ENCODE measurements at places on chromosomes 1 and 21.

GRCh38 chr21:44427241-44428120 is 27.8 kb upstream of the LRRC3 start:
- no peak for DNase-seq

DNA sequence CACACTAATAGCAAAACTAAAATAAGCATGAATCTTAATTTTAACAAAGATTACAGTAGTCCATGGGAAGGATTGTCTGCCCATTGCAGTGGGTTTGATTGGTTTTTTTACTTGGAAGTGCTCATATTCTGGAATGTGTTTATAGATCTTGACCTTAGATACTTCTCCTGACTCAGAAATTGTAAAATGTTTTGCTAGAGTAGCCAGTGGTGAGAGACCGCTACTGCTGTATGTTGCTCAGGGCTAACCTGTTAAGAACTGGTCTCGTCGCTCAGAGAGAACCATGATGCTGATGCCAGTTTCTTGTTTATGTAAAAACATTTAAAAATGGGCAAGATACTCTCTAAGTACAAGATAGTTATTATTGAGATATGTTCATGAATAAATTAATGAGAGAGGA is 99.9 kb downstream of the ROR1 start:
- no peak for DNase-seq

DNA sequence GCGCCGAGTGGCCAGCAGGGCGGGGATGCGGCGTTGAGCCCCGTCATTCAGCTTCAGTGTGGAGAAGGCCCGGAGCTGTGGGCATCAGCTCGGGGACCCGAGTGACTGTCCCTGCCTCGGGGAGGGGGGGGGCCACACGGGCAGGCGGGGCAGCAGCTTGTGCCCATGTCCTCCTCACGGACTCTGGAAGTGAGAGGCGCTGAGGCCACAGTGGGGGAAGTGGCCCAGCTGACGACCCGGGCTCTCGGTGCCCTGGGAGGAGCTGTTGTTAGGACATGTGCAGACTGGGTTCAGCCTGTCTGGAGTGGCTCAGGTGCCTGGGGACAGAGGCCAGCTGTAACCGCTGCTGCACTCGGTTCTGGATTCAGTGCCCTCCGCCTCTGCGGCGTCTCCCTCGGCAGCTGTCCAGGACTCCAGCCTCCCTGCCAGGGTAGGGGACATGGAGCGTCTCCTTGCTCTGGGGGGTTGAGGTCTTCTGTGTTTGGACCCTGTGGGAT is 71.1 kb downstream of the SKI start:
- no peak for DNase-seq

DNA sequence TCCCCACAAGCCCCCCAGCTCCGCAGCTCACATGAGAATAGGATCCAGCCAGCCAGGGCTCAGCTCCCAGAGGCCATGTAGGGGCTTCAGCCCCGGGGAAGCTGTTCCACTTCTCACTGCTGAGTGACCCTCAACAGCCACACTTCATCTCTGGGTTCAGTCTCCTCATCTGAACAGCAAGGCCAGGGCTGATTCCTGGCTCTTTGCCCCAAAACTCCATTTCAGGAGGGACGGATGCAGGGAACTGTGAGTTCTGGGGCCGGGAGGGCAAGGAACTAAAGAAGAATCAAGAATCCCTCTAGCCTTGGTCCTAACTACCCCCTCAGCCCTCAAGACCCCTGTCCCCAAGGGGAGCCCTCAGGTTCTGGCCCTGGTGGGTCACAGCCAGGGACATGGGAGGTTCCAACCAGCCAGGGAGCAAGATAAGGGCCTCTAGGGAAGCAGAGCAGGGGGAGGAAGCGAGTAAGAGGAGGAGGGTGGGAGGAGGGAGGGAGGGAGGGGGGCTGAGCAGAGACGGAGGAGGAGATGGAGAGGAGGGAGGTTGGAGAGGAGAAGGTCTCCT is 13.1 kb downstream of the SDC3 start:
- no peak for DNase-seq

- no peak for DNase-seq
These were observed 213.0 kb downstream of the LMX1A start for GRCh38 chr1:165143437-165144065.

- no peak for DNase-seq
These were observed 37.2 kb upstream of the CITED4 start for GRCh38 chr1:40899230-40899870.

DNA sequence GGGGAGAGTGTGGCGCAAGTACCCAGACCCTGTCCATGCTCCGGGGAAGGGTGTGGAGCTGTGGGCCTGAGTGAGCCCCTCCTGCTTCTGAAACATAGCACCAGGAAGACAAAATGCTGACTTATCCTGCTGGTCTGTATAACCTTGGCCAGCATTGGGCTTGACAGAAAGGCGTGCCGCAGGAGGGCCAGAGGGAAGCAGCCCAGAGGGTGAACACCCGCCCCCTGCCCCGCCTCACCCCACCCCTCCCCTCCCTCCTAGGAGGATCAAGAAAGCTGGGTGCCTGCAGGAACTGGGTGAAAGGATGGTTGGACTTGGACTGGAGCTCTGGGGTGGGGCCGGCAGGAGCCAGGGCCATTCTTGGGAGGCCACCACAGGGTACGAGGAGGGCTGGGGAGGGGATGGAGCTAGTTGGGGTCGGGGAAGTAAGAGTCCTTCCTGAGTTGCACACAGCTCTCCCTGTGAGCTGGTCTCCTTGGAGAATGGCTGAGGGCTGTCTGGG is 27.1 kb downstream of the PTPRF start:
- DNase-seq: peak; percentile 77

DNA sequence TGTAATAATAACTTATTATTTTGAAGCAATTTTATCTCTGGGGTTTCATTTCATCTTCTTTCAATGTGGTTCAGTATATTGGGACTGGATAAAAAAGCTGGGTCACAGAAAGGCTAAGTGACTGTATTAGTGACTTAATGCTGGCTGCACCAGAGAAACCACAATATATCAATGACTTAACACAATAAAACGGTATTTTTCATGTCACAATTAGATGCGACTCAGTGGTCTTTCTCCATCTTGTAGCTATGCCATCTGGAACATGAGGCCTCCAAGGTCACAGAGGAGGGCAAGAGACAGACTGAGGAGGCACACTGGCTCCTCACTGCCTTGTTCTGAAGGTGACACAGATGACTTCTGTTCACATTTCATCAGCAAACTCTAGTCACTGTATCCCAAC is 26.0 kb upstream of the KCNA3 start:
- no peak for DNase-seq

- no peak for DNase-seq
These were observed 33.8 kb upstream of the CCN1 start for GRCh38 chr1:85546748-85547147.

DNA sequence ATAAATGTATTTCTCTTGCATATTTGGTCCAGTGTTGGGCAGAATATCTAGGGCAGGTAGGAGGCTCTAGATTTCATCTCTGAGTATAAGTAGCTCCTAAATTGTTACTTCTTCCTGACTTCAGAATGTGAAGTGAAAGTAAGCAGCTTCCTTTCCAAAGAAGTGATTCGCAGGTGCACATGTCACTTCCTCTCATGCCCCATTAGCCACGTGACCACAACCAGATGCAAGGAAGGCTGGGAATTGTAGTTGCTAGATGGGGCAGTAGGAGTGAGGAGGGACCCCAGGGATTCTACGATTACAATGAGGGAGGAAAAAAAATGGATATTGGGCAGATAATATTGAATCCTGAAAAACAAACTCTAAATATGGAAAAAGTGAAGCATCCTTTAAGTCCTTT is 113.2 kb upstream of the CYYR1 start:
- no peak for DNase-seq

- DNase-seq: no peak
These were observed 66.7 kb upstream of the SELENON start for GRCh38 chr1:25733271-25733670.

DNA sequence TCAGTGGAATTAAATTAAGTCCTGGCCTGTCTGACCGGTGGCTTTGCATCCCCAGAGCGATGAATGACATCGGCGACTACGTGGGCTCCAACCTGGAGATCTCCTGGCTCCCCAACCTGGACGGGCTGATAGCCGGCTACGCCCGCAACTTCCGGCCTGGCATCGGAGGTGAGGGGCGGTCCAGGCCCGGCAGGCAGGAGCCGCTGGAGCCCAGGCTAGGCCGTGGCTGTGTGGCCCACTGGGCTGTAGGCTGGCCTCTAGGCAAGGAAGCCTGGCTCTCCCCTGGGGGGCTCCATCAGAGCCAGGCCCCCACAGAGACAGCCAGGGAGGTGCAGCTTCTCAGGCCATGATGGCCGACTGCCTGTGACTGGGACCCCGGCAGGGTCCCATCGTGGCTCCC is 5.7 kb downstream of the GABRD start:
- DNase-seq: no peak

DNA sequence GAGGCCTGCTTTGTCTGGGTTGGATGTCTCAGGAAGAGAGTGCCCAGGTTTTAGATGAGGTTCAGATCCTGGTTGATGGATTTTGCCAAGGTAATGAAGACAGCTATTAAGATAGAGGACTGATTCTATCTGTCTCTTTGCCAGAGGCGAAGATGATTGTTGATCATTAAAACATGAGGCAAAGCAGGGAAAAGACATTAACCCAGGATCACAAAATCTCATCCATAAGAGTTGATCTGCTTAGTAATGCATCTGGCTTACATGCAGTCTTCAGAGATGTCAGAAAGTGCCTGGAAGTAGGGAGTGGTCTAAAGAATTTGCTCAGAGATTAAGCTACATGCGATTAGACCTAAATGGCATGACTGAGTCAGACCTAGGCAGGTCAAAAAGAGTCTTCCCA is 229.6 kb upstream of the PLD5 start:
- no peak for DNase-seq

- DNase-seq: no peak
These were observed 17.4 kb downstream of the OBSCN start for GRCh38 chr1:228225165-228225710.

GRCh38 chr1:175520186-175520585 is 223.2 kb downstream of the TNR start:
- DNase-seq: no peak

DNA sequence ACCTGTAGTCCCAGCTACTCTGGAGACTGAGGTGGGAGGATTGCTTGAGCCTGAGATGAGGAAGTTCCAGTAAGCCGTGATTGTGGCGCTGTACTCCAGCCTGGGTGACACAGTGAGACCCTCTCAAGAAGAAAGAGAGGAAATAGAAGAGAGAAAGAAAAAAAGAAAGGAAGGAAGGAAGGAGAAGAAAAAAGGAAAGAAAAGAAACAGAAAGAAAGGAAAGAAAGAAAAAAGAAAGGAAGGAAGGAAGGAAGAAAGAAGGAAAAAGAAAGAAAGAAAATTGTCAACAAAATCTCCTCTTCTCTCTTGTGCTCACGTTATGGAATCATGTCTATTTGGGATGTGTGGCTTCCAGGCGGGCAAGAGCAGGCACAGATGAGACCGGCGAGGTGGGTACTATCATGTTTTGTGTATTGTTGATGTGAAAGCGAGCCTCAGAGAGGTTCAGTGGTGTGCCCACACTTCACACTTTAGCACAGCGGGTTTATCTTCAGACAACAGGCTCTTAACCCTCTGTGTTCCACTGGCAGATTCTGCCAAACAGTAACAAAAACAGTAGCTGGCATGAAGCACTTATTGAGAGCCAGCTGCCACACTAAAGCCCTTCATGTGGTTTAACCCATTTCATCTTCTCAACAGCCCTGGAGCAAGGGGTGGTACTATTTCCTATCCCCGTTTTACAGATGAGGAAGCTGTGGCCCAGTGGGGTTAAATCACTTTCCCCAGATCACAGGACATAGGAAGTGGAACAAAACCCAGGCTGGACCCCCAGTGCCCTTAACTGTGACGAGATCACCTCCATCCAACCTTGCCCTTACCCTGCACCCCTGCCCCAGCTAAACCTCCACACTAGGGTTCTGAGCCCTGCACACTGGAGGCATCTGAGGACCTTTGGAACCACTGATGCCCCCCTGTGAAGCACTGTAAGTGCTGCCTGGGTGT is 94.7 kb upstream of the TARDBP start:
- DNase-seq: no peak

DNA sequence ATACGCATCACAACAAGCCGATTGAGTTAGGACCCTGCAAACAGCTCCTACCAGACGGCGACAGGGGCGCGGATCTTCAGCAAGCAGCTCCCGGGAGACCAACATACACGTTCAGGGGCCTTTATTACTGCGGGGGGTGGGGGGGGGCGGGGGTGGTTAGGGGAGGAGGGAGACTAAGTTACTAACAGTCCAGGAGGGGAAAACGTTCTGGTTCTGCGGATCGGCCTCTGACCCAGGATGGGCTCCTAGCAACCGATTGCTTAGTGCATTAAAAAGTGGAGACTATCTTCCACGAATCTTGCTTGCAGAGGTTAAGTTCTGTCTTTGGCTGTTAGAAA is 162.0 kb downstream of the RUNX1 start:
- DNase-seq: no peak

DNA sequence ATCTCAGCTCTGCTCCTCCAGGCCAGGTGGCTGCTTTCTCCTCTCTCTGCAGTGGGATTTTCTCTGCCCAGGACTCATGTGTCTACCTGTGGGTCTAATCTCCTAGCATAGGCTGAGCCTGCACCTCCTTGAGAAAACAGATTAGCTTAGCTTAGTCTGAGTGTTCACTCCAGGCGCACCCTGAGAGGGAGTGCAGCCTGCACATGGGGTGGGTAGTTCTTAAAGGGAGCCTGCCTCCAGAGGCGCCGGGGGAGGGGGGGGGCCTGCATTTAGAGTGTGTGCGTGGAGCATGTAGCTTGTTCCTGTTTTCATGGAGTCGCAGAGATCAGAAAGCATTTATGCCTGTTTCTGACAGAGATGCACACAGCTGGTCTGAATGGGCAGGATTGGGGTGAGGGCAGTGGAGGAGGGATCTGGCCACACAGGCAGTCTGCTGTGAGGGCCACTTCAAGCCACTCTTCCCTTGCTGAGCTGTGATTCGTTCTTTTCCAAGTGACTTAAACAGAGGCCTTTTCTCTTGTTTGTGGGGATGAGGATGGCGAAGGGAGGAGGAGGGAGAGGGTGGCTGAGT is 45.2 kb downstream of the GALNT2 start:
- no peak for DNase-seq

DNA sequence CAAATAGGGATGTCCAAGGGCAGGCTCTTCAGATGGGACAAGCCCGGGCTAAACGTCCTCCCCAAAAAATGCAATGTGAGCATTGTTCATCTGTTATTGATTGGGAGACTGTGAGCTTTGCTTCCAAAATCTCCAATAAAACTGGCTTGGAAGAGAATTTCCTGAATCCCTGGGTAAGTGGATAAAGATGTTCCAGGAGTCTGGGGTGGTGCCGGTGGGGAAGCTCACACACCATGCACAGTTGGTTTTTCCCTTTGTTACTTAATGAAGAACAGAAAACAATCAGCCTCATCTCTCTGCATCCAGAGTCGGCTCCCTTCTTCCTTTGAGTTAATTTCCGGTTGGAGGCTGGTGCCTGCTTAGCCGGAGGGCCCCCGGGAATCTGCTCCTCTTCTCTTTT is 72.1 kb upstream of the ZBTB40 start:
- no peak for DNase-seq

DNA sequence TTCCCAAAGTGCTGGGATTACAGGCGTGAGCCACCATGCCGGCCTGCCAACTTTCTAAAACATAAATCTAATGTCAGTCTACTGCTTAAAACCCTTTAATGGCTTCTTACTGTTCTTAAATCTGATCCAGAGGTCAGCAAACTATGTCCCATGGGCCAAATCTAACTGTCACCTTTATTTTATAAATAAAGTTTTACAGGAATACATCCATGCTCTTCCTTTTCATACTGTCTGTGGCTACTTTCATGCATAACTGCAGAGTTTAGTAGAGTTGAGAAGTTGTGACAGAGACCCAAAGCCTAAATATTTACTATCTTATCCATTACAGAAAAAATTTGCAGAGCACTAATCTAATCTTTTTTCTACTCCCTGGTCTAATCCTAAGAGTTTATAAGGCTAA is 3.8 kb downstream of the ERI3 start:
- DNase-seq: no peak

- no peak for DNase-seq
These were observed 15.5 kb downstream of the TNFRSF8 start for GRCh38 chr1:12078575-12078937.
